Pulmonary artery endothelial cell (primary cell): ENCODE measurements at places on chromosomes 5 and 9. TPM values are rescaled to one million over a fixed set of nuclear protein-coding genes. Genes with fewer than 3 reads are reported as not detected.

Gene FREM1
- total RNA-seq = 0.18 and 0.20 TPM in 2 replicates

Gene C9orf50
- not detected in 2 replicates for total RNA-seq

Gene LCN1
- total RNA-seq = not detected in 2 replicates

Gene ANGPTL2
- total RNA-seq = 15.5 and 17.8 TPM in 2 replicates

Gene PCDHGB3
- total RNA-seq = 1.3 and 1.6 TPM in 2 replicates

Gene DRD1
- not detected in 2 replicates for total RNA-seq

Gene EGR1
- 0.73 and 1.2 TPM in 2 replicates for total RNA-seq

Gene KLHL9
- 33.4 and 35.1 TPM in 2 replicates for total RNA-seq

Gene HTR1A
- not detected in 2 replicates for total RNA-seq

Gene FCN2
- total RNA-seq = not detected in 2 replicates

Gene TMOD1
- total RNA-seq = 0.26 and 1.5 TPM in 2 replicates

Gene TPPP
- 0.18 and 0.20 TPM in 2 replicates for total RNA-seq

Gene MLANA
- not detected in 2 replicates for total RNA-seq

Gene DDX4
- total RNA-seq = not detected in 2 replicates

Gene ANKRD34B
- not detected in 2 replicates for total RNA-seq

Gene LHX2
- total RNA-seq = not detected in 2 replicates

Gene RNF183
- not detected in 2 replicates for total RNA-seq

Gene TICAM2
- total RNA-seq = 1.1 and 2.1 TPM in 2 replicates

Gene GALT
- 26.7 and 29.1 TPM in 2 replicates for total RNA-seq

Gene CACFD1
- 6.1 and 8.2 TPM in 2 replicates for total RNA-seq

Gene CARD6
- total RNA-seq = 29.5 and 37.9 TPM in 2 replicates

Gene CRB2
- not detected in 2 replicates for total RNA-seq

Gene IFNA13
- not detected in 2 replicates for total RNA-seq

Gene SLC24A2
- total RNA-seq = not detected in 2 replicates

Gene ZCCHC9
- 16.9 and 19.3 TPM in 2 replicates for total RNA-seq

Gene C5orf58
- not detected in 2 replicates for total RNA-seq

Gene FAT2
- under 0.01 and 0.14 TPM in 2 replicates for total RNA-seq

Gene ENC1
- 71.5 and 101 TPM in 2 replicates for total RNA-seq

Gene DBH
- total RNA-seq = not detected in 2 replicates
